ENCODE measurements at places on chromosomes 5 and 9.

GRCh38 chr5:169413416-169413815 is 112.5 kb upstream of the SLIT3 start:
- no peak for DNase-seq

DNA sequence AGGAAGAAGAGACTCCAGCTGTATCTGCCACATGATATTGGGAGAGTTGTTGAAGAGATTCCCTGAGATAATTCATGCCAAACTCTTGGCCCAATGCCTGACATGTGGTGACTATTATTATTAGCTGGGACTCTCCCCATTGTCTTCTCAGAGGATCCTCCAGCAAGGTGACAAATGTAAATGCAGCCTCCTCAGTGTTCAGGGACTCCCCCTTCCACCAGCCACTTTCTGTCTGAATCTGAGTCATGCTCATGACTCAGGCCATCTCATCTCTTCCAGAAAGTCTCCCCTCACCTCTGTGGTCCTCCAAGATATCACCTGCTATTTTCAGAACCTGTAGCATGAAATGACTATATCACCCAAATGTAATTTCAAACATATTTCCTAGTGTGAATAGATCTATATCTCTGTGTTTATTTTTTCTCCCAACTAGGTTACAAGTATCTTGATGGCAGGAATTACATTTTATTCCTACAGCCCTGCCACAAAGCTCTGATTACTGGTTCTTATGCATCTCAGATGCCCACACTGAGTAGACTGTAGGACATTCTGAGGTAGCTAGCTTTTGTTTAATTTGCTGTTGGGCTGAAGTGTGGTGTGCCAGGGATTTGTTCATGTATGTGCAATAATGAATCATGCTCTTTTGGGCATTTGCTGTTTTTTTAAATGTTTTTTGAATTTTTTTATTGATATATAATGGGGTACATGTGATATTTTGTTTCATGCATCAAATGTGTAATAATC is 126.6 kb upstream of the IL12B start:
- DNase-seq = no peak

DNA sequence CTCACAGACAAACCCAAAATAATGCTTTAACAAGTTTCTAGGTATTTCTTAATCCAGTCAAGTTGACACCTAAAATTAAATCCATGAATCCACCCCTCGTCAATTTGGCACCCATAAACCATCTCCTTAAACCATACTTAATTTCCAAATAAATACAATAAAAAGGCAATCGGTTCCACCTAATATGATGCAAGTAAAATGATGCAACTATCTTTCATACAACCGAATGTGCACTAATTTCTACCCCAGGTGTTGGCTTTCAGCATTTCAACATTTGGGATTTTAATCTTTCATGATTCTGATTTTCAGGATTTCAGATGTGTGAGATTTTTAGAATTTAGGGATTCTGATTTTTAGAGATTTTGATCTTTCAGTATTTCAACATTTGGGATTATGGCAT is 17.3 kb downstream of the PRKAA1 start:
- no peak for DNase-seq

DNA sequence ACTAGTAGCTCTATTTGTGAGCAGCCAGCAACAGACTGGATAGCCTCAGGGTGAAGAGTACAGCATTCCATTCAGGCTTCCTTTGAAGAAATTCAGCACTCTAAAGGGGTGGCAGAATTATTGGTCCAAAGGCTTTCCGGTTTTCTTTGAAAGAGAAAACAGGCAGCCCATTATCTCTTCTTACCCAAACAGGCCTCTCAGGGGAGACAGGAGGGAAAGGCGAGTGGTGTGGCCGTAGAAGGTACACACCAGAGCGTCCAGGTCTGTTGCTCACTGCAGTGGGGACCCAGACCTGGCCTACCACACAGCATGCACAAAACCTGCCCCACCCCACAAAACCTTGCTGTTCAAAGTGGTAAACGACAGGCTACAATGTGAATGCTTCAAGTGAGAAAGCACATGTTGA is 83.3 kb downstream of the ZNF608 start:
- no peak for DNase-seq

DNA sequence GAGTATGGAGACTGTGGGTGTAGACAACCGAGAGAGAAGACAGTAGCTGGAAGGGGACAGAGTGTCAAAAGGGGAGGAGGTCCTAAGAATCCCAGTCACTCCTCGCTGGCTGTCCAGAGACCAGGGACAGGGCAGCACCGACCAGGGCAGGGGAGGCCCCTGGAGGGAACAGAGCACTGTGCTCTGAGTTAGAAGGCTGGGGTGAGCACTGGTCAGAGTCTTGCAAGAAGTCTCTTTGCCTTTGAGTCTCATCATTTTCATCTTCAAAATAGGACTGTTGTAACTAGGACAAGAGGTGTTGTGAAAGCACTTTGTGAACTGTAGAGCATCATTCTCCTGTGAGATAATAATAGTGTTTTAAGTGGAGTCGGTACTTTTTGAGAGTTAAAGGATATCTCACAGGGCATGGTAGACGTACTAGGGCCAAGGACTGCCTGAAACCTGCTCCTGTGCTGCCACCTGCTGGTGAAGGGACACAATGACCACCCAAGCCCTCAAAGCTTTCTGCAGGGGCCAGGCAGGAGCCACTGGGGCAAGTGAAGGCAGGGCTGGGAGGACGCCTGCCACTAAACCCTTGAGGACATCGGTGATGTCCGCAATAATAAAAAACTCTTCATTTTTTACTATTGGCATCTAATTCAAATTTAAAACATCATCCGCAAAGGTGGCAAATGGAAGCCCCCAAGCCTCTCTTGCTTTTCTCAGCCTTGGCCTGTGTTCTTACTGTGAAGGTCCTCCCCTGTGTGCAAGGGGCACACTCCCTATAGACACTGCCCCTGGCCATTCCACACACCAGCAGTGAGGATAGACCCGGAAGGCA is 28.2 kb downstream of the SLC6A7 start:
- peak; percentile 43 for DNase-seq

DNA sequence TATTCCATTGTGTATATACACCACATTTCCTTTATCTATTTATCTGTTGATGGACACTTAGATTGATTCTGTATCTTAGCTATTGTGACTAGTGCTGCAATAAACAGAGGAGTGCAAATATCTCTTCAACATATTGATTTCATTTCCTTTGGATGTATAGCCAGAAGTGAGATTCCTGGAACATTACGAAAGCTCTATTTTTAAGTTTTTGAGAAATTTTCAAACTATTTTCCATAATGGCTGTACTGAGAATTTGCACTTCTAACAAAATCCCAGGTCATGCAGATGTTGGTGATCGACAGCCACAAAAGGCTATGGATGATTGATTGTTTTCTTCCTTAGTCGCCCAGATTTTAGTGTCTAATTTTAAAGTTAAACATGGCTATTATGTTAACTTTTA is 132.7 kb upstream of the MTAP start:
- no peak for DNase-seq

GRCh38 chr9:123327697-123328100 is 28.3 kb upstream of the CRB2 start:
- DNase-seq = no peak

DNA sequence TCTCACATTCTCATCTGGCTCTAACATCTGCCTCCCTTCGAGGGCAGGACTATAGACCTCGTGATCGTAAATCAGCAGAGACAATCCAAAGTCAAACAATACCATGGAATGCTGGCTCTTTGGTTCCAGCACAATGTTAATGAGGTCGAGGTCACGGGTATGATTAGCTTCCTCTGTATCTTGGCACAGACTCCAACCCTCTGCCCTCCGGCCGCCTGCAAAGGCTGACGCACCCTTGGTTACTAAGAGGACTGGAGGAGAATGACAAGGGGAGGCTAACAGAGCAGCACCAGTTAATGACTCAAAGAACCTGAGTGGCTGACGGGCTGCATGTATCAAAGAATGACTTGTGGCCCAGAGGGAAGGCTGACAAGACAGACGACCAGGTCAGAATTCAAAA is 10.1 kb downstream of the LHFPL2 start:
- DNase-seq = peak; percentile 22

DNA sequence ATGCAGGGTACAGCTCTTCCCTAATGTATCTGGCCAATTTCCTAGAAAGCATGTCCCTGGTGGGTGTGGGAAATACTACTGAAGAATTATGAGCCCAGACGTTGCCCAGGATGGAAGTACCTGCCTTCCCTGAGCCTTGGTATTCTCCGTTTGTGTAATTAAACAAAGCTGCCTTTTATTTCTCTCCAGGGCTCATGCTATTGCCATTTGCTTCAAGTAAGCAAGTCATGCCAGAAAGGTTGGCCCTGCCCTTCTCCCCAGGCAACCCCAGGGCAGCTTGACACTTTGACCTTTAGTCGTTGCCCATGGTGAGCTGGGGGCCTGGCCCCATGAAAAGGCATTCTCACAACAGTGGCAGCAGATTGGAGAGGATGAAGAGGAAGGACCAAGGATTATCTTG is 4.4 kb downstream of the COL27A1 start:
- DNase-seq = no peak

DNA sequence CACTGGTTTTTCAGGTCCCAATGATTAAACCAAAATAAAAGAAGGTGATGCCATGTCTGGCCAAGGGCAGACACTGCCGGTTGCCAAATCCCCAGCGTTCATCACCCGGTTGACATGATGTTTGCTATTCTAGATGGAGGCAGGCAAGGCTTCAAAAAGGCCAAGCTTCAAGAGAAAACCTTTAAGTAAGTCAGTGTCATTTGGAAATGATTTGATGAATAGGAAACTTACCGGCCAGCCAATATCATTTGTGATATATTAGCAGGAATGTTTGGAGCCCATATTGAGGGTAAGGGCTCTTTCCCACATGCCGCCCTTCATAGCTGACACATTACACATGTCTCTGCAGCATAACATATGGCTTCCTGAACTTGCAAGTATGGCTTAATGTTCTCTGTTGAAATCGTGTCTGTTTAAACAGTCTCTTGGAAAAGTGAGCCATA is 89.5 kb upstream of the TTC23L start:
- no peak for DNase-seq

DNA sequence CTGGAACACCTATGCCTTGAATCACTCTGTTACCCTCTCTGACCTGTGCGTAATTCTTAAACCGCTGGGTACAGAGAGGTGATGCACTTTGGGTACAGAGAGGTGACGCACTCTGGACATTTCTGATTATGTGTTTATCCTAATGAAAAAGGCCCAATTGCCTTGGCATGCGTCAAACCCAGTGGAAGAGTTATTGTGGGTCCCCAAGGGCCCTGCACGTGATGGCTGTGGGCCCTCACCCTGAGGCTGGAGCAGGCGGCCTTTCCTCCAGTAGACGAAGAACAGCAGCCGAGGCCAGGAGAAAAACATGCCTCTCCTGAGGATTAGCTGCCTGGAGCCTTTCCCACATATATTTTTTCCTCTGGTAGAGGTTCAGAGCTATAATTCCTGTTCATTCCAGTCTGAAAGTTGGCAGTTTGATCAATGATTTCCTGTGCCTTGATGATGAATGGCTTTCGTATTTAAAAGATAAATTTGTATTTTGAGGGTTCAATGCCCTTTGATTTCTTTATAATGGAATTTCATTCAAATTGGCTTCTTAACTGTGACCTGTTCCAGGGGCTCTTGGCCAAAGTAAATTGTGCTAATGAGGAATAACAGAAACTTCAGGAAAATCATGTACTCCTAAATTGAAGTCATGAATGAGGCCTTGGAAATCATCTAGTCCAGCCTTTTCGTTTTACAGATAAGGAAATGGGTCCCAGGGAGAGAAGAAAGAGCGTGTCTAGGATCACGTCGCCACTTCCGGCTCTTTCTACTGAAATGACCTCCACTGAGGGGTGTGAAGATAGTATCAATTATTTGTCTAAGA is 22.8 kb downstream of the ACER2 start:
- DNase-seq = no peak

Measured in anterior cingulate cortex (tissue), 58 donors.